Fibroblast of skin of abdomen (primary cell): ENCODE measurements at places on chromosomes 6 and 20.
A peak's percentile ranks its signal among the peaks of the same experiment; 100 is the strongest.

DNA sequence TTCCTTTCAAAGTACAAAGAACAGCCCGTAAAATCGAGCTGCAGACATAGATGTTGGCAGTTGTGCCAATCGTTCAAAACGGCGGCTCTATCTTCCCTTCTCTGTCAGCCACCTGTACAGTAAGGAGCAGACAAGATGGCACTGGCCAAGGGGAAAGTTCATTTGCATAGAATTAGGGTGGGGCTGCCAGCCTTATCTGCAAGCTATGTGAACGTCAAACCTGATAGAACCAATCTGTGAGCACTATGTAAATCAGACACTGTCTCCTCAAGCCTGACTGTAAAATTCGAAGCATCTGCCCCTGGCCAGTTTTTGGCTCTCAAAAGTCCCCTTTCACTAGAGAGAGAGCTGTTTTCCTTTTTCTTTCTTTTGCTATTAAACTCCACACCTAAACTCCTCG is 374.5 kb downstream of the EPM2A start:
- no peak for DNase-seq

DNA sequence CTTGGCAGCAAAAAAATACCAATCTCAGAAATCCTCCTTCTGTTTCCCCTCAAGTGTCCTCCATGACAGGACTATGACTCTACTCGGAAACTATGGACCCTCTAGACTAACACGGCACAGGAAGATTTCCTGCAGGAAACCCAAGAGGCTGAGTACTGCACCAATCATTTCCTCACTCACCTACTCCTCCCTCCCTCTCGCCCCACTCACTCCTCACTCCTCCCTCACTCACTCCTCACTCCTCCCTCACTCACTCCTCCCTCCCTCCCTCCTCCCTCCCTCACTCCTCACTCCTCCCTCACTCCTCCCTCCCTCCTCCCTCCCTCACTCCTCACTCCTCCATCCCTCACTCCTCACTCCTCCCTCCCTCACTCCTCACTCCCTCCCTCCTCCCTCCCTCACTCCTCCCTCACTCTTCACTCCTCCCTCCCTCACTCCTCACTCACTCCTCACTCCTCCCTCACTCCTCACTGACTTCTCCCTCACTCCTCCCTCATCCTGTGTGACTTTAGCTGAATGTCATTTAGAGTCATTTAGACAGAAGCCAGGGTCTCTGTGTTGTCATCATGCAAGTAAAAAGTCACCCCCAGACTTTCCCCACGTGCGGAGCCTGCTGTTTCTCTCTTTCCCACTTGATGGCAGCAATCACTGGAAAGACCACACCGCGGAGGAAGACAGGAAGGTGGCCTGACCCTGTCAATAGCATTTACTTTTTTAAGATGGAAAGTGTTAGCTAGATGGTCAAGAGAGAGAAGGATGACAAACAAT is 226.8 kb upstream of the PDE10A start:
- DNase-seq = peak; percentile 42

DNA sequence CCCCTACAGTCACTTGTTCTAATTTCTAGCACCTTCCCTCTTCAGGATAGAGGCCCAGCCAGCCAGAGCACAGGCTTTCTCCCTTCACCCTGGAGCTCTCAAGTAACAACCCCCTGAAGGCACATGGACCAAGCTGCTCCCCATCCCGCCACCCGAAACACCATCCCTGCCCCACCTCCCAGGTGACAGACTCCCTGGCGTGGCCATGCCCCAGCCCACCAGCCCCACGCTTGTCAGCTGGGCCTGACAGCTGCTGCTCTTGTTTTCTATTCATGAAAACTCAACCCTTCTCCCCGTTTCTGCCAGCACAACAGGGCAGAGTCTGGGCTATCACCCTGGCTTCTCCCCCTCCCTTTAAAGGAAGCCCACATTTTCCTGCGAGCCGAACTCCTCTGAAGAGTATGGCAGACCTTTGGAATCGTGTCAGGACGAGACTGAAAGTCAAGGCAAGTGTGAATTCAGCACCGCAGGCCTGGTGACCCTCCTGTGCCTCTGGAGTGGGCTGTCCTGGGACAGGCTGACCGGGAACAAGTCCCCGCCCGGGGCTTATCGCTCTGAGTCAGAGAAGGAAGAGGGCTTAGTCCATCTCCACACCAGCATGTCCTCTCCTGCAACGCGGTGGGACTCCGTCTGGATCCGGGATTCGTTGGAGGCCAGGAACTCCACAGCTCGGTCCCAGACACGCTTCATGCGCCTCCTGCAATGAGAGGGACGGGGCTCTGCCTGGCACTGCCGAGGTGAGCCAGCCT is 16.7 kb downstream of the LEMD2 start:
- DNase-seq = no peak

DNA sequence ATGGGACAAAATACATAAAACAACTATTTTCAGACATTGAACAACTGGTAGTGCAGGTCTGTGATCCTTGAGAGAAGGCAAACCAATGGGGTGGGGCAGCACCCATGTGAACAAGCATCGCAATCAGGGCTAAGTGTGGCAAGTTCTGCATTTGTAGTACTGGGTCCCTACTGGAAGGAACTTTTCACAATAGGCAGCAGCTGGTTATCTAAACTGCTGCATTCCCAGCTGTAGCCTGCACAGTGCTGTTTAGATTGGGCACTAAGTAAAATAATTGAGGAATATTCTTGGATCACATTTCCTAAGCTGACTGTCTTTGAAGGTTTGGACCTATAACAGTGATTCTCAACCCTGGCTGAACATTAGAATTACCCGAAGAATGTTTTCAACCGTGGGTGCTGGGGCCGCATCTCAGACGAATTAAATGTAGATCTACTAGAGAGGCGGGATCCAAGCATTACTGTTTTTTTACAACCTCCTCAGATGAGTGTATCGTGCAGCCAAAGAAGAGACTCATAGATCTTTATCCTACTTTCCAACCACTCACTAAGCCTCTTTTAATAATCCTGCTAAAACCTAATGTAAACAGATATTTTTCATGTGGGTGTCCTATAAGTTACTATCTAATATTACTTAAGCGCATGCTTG is 12.4 kb upstream of the MAP3K4 start:
- DNase-seq = no peak

- peak; percentile 22 for DNase-seq
Observed at GRCh38 chr6:5677219-5678000, 329.3 kb downstream of the NRN1 start.

DNA sequence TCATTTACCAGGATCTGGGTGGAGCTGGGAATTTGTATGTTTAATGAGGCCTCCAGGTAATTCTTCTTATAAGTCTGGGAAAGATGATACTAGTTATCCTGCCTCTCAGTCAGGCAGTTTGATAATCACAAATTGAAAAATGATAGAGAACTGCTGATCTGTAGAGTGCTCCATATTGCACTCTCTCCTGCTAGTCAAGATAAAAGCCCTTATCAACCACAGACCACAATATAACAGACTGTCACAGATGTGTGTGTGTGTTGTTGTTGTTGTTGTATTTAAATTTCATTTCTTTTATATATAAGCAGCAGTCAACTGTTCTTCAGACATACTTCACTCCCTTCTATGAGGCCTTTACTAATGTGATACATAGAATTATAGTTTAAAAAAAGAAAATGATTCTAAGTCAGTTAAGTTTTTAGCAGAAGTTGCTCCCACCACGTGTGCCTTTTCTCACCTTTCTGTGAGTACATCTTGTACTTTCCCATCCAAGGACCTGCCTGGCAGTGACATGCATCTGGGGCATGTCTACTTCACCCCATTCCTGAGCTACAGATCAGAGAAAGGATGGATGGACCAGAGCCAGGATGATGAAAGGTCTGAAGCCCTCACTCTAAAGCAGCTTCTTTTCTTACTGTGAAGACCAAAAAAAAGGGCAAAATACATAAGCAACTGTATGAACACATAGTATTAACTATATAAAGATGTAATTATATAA is 29.8 kb downstream of the TENT5A start:
- peak; percentile 13 for DNase-seq

DNA sequence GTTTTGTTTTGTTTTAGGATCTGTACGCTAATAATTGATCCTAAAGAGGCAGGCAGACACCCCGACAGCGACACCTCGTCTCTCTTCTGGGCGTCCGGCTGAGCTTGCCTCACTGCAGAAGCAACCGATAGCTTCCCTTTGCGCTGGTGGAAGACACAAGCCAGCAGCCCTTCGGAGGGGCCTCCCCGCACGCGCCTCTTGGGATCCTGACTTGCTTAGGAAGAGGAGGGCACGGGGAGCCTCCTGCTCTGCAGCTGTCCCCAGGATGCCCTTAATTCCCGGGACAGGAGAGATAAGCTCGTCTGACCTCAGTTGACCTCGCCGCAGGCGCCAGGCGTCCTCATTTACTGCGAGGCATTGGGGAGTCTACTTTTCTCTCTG is 94.0 kb downstream of the CD83 start:
- DNase-seq = peak; percentile 24

DNA sequence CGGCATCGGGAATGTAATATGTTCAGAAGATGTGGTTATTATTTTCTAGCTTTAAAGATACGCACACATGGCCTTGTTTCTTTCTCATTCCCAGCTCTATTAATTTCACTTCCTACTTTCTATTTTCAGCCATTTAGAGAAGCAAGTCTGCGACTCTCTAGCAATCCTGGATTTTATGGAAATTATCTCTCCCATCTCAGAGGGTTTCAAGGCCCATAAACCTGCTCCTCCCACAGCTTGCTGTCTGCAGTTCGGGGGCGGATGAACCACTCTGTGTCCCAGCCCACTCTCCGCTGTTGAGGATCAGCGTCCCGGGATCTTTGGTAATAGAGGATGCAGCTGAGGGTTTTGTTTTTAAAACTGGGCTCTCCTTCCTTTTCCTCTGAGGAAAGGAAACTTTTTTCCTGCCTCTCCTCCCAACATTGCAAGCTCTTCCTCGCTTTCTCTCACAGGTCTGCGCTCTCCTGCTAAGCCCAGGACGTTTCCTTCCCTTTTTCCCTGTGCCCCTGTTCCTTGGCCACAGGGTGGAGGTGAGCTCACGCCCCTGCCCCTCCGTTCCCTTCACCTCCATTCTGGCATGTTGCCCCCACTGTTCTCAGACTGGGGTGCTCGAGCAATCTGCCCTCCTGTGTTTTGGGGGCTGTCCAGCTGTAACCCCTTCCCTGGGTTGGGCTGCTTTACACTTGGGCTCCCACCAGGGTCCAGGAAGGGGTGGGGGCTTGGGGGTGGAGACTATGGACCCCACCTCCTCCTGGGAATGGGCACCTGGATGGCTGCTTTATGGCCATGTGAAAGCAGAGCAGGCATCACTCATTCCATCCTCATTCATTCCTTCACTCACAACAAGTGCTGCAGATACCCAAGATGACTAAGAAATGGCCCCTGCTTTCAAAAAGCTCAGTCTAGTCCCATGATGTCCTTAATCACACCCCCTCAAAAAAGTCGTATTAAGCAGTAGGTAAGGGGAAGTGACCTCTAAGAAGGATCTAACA is 54.9 kb downstream of the ZBTB9 start:
- no peak for DNase-seq
